ENCODE measurements at places on chromosomes 13 and 19.
A peak's percentile ranks its signal among the peaks of the same experiment; 100 is the strongest.

DNA sequence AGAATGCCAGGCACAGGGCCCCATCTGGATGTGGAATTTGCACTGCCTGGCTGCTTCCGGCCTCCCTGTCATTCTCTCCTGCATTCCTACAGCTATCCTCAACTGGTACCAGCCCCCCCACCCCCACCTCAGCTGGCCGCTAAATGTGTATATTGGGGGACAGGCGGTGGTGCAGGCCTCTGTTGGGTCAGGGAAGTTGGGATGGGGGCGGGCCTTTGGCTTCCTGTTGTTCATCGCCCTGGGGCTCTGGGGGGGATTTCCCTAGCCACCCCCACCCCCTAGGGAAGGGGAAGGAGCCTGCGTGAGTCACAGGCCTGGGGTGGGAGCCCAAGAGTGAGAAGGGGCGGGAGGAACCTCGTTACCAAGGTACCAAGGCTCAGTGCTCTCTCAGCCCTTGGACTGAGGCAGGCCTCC, 10.6 kb downstream of the POU2F2 start:
- peak; percentile 93 for DNase-seq

GRCh38 chr13:32284927-32285632, 30.1 kb downstream of the ZAR1L start:
- DNase-seq = no peak

GRCh38 chr19:7602935-7603497, 7.4 kb downstream of the CAMSAP3 start:
- DNase-seq = no peak

GRCh38 chr13:73521985-73522524, 463.2 kb downstream of the KLF5 start:
- no peak for DNase-seq

- peak; percentile 50 for DNase-seq
These were observed at the start of gene ARHGEF18 for GRCh38 chr19:7348587-7349230. Gene ARHGEF18, plus strand, starts transcription at chr19:7348937. Its CDS starts 13,954 bp downstream, at chr19:7362891.

DNA sequence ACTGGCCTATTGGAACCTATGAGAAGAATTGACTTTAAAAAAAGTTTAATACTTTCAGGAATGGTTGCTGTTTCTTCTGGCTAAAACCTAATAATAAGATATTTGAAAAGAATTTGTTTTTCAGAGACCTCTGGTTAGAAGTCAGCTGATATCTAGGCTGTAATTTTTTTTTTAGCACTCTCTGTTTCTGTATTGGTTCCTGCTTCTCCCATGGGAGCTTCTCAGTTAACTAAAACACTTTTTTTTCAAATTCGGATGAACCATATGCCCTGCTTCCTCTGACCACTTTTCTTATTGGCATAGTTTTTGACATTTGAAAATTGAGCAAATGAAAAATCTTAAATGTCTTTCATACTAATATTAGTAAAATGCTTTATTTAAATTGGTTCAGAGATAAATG, 163.5 kb upstream of the SLC10A2 start:
- no peak for DNase-seq

DNA sequence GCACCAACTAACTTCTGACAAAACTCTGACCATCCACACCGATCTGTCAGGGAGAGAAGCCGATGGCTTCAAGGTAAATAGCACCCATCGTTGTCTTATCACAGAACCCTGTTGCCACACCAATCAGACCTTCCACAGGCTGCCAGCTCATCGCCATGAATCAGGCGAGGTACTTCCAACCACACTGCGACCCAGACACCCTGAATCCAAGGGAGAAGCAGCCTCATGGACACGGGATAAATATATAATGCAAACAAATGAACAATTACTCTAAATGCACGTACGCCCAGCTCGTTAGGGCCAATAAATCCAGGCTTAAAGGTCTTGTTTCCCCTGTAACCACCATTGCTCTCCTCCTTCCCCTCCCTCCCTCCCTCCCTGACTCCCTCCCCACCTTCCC, 20.8 kb downstream of the RANBP3 start:
- no peak for DNase-seq

- DNase-seq = no peak
These were observed 140.1 kb downstream of the RGCC start for GRCh38 chr13:41597348-41598041.

- no peak for DNase-seq
These were observed 485 bp downstream of the CPAMD8 start for GRCh38 chr19:17025991-17026658.

DNA sequence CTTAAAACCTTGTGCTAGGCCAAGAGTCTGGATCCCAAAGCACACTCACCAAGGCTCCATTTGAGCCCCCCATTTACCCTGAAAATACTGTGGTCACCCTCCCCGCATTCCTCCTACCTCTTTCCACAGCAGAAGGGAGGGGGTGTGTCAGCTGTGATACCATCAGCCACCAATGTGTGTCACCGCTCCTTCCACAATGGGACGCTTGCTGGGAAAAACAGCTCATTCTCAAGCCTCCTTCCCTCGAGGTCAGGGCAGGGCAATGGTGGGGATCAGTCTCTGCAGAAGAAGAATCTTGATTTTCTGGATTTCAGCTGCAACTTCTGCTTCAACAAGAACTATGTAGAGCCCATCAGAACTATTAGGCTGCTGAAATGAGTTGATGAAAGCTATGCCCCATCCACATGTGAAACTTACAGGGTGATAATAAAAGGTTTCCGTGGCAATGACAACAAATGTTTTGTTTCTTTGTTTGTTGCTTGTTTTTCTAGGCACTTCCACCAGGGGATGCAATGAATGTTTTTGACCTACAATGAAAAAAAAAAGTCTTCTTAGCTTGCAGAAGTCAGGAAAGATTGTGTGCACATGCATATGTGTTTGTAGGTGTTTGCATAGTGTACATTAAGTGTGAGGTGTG, 26.4 kb upstream of the ZNF507 start:
- DNase-seq = peak; percentile 5

GRCh38 chr13:27279506-27279905, 8.9 kb downstream of the RASL11A start:
- no peak for DNase-seq

GRCh38 chr13:93356469-93356868, 129.9 kb downstream of the GPC6 start:
- no peak for DNase-seq

- DNase-seq = no peak
These were observed 16.7 kb downstream of the MYBPC2 start for GRCh38 chr19:50449236-50449899.
